ENCODE measurements at places on chromosomes 4 and X. TPM values are rescaled to one million over a fixed set of nuclear protein-coding genes. Genes with fewer than 3 reads are reported as not detected.

GRCh38 chr4:159420162-159421057, 317.5 kb downstream of the RAPGEF2 start:
- no peak for DNase-seq

- no peak for DNase-seq
Measured at GRCh38 chrX:129779747-129780146, at the start of gene SASH3. Gene SASH3, plus strand, starts transcription at chrX:129779949. Its CDS starts 149 bp downstream, at chrX:129780098.

GRCh38 chrX:100289066-100289558, 121.0 kb downstream of the PCDH19 start:
- no peak for DNase-seq

The SPARCL1 gene
- not detected for total RNA-seq

DNA sequence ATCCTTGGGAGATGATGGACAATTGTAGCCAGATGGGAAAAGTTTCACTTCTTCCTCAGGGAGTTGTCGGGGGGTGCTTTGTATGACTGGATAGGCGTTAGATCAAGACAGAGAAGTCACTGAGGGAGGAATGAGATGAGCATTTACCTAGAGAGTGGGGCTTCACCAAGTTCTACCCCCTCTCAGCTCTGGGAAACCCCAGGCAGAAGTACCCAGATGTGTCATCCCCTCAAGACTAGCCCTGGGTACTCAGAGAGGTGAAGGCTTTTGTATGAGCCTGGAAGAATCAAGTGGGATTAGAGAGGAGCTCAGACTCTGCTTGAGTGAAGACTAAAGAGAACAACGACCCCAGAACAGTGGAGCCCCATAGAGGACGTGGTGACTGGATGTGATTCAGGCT, 1.9 kb downstream of the MAGEB1 start:
- DNase-seq, result no peak

- no peak for DNase-seq
Measured at GRCh38 chr4:17690898-17691297, 76.5 kb downstream of the MED28 start.

DNA sequence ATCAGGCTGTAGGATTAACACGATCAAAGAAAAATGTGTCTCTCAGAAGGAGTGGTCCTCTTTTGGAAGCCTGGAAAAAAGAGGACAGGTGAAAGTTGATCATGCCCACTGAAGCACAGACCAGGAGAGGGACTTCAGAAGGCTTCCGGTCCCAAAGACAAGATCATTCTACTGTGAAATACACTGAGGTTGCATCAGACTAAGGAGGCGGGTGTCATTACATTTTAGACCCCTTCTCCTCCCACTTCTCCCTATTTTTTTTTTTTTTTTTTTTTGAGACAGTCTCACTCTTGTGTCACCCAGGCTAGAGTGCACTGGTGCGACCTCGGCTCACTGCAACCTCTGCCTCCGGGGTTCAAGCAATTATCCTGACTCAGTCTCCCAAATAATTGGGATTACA, 67.5 kb downstream of the RBM47 start:
- no peak for DNase-seq

The SEC24D gene
- total RNA-seq, result 58.2 TPM

- no peak for DNase-seq
Measured at GRCh38 chr4:108175966-108176365, 7.2 kb upstream of the LEF1 start.

GRCh38 chr4:134382478-134383227, 181.1 kb upstream of the PABPC4L start:
- DNase-seq, result no peak

All from SJSA1 (cell line).